Gastrocnemius medialis (tissue), 4 donors: ENCODE measurements at places on chromosomes 5 and 9. TPM values are rescaled to one million over a fixed set of nuclear protein-coding genes. Genes with fewer than 3 reads are reported as not detected.

GRCh38 chr5:140358738-140359310, 1.2 kb upstream of the SLC4A9 start:
- H3K27me3 ChIP-seq, result no peaks in the 10 kb centered on the region
- peaks cover 8% of the 10 kb centered on the region for H3K4me1 ChIP-seq
- no peak overlapping the region for H3K4me3 ChIP-seq
- H3K27ac ChIP-seq, result no peak overlapping the region
- no peak for DNase-seq
- no peaks in the 10 kb centered on the region for H3K36me3 ChIP-seq

MCCC2 gene
- total RNA-seq, result 41.4 TPM

ERGIC1 gene
- 108 TPM for total RNA-seq

PRUNE2 gene
- total RNA-seq, result 43.5 TPM

- H3K4me3 ChIP-seq, result no peak overlapping the region
- H3K27me3 ChIP-seq, result no peaks in the 10 kb centered on the region
- H3K4me1 ChIP-seq, result no peaks in the 10 kb centered on the region
- DNase-seq, result no peak
- no peak overlapping the region for H3K27ac ChIP-seq
Measured at GRCh38 chr5:74028406-74028805, 402.4 kb downstream of the ARHGEF28 start.

PCDHB10 gene
- total RNA-seq, result 0.53 TPM

DNA sequence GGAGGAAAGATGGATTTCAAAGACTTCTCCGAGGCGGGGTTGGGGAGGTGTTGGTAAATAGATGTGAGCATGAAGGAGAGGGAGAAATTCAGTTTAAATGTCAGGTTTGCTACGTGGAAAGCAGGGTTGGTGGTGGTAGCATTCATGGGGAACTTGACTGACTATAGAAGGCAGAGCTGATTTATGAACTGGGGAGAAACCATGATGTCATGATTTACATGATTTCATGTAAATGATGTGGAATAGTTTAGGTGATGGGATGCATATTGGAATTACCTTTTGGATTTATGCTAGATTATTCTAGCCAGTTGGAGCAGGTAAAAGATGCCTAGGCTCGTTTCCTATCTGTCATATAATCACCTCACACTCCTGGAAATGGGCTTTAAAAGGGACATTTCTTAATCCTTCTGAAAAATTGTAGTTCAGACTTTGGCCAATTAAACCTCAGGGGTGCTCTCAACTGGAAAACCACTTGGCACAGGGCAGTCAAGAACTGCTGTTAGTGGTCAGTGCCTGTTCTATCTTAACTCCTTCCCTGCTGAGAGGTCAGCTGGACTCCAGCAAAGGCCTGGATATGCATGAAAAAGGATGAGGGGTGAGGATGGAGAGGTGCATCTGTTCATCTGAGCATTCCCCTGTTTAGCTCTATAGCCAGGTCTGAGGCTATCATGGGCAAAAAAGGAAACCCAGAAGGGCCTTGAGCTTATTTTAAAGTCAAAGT, 50.1 kb upstream of the BASP1 start:
- no peak for DNase-seq
- H3K36me3 ChIP-seq, result no peaks in the 10 kb centered on the region
- no peaks in the 10 kb centered on the region for H3K27me3 ChIP-seq
- no peak overlapping the region for H3K4me3 ChIP-seq

FSTL4 gene
- 0.20 TPM for total RNA-seq

GRCh38 chr5:107324809-107325208, 345.9 kb downstream of the EFNA5 start:
- H3K36me3 ChIP-seq, result no peaks in the 10 kb centered on the region
- no peak for DNase-seq
- H3K27ac ChIP-seq, result no peak overlapping the region
- no peaks in the 10 kb centered on the region for H3K4me1 ChIP-seq

PCDHGA5 gene
- 1.1 TPM for total RNA-seq

GRCh38 chr5:62043289-62044280, 262.4 kb upstream of the KIF2A start:
- no peak overlapping the region for H3K27ac ChIP-seq
- H3K36me3 ChIP-seq, result no peaks in the 10 kb centered on the region
- no peak for DNase-seq
- H3K4me3 ChIP-seq, result no peak overlapping the region
- no peaks in the 10 kb centered on the region for H3K27me3 ChIP-seq
- no peaks in the 10 kb centered on the region for H3K4me1 ChIP-seq

- no peaks in the 10 kb centered on the region for H3K27me3 ChIP-seq
- no peak for DNase-seq
- H3K27ac ChIP-seq, result no peak overlapping the region
- H3K4me3 ChIP-seq, result no peak overlapping the region
- no peaks in the 10 kb centered on the region for H3K4me1 ChIP-seq
Measured at GRCh38 chr9:91148306-91148705, 213.4 kb downstream of the AUH start.

GABRA6 gene
- total RNA-seq, result not detected

DNA sequence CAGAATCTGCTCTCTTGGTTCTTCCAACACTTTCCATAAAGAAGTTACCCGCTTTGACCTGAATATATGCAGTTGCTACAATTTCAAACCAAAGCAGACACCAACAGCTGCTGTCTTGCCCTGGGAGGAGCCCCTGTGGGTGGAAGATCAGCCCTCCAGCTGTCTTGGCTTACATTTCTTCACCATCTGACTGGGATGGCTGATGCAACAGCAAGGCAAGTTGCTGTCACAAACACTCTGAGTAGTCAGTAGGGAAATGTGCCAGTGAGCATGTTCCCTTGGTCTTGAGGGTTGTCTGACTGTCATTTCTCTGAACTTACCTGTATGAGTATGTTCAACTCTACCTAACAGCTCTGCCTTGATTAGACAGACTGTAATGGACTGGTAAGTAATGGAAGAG, 152.9 kb downstream of the SGCD start:
- peak overlapping the region; percentile 65 for H3K27ac ChIP-seq
- DNase-seq, result peak; percentile 56
- H3K27me3 ChIP-seq, result no peaks in the 10 kb centered on the region
- peaks cover 57% of the 10 kb centered on the region for H3K4me1 ChIP-seq
- H3K4me3 ChIP-seq, result no peak overlapping the region
- no peaks in the 10 kb centered on the region for H3K36me3 ChIP-seq

DNA sequence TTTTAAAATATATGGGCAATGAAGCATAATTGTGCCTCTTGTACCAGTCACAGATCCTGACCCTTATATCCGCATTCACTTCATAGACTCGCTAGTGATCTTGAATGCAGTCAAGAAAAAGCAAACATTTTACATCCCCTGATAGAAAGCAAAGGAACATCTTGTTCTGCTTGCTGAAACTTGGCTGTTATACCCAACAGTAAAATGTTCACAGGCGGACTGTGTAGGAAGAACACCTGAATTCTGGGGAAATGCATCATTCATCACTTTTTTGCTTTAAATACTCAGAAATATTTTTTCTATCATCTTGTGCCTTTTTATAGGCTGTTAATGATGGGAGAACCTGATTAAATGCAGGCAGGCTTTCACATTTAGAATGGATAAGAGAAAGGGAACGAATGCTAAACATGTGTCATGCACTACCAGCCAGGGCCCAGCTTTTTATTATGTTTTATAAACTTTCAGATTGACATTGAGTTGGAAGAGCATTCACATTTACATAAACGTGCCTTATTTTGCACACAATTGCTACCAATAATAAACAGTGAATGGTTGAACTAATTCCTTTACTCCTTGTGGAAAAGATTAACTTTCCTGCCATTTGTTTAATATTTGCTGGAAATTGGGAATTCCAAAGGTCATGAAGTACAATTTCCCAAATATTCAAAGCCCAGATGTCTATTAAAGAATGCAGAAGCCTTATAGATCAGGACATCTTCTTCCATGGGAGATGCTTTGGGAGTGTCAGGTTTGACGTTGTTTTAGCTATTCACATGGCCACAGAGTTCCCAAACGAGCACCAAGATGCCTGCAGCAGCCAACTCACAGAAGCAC, 756.2 kb downstream of the TLE1 start:
- H3K36me3 ChIP-seq, result no peaks in the 10 kb centered on the region
- no peak for DNase-seq
- H3K27me3 ChIP-seq, result no peaks in the 10 kb centered on the region
- H3K27ac ChIP-seq, result no peak overlapping the region
- H3K4me1 ChIP-seq, result no peaks in the 10 kb centered on the region

DNA sequence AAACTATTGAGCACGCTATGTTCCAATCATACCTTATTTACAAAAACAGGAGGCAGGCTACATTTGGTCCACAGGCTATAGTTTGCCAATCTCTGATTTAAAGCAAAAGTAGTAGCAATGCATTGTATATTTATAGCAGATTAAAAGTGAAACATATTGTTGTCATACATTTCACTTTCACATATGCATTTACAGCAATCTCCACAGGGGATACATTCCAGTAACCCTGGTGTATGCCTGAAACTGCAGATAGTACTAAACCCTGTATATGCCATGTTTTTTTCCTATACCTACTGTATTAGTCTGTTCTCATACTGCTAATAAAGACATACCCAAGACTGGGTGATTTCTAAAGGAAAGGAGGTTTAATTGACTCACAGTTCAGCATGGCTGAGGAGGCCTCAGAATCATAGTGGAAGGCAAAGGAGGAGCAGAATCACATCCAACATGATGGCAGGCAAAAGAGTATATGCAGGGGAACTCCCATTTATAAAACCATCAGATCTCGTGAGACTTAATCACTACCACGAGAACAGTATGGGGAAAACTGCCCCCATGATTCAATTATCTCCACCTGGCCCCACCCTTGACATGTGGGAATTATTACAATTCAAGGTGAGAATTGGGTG, 5.9 kb upstream of the CSF1R start:
- H3K4me1 ChIP-seq, result no peaks in the 10 kb centered on the region
- H3K27ac ChIP-seq, result no peak overlapping the region
- no peaks in the 10 kb centered on the region for H3K36me3 ChIP-seq
- DNase-seq, result no peak

- peaks cover 90% of the 10 kb centered on the region for H3K4me1 ChIP-seq
- H3K4me3 ChIP-seq, result peak overlapping the region; percentile 36
- peak; percentile 87 for DNase-seq
- H3K27ac ChIP-seq, result peak overlapping the region; percentile 95
Measured at GRCh38 chr5:143133721-143134120, 269.8 kb downstream of the NR3C1 start.

KCTD16 gene
- total RNA-seq, result not detected

GRCh38 chr5:113513384-113514288, at the start of gene YTHDC2:
Gene YTHDC2, plus strand, starts transcription at chr5:113513694. Its CDS starts 202 bp downstream, at chr5:113513896.
- H3K4me1 ChIP-seq, result peaks cover 22% of the 10 kb centered on the region
- peak within 1 kb of the TSS; percentile 86 for H3K4me3 ChIP-seq
- no peaks in the 10 kb centered on the region for H3K27me3 ChIP-seq
- H3K27ac ChIP-seq, result peak within 1 kb of the TSS; percentile 94
- DNase-seq, result peak; percentile 81

MEIKIN gene
- not detected for total RNA-seq

LHX2 gene
- total RNA-seq, result not detected

DNA sequence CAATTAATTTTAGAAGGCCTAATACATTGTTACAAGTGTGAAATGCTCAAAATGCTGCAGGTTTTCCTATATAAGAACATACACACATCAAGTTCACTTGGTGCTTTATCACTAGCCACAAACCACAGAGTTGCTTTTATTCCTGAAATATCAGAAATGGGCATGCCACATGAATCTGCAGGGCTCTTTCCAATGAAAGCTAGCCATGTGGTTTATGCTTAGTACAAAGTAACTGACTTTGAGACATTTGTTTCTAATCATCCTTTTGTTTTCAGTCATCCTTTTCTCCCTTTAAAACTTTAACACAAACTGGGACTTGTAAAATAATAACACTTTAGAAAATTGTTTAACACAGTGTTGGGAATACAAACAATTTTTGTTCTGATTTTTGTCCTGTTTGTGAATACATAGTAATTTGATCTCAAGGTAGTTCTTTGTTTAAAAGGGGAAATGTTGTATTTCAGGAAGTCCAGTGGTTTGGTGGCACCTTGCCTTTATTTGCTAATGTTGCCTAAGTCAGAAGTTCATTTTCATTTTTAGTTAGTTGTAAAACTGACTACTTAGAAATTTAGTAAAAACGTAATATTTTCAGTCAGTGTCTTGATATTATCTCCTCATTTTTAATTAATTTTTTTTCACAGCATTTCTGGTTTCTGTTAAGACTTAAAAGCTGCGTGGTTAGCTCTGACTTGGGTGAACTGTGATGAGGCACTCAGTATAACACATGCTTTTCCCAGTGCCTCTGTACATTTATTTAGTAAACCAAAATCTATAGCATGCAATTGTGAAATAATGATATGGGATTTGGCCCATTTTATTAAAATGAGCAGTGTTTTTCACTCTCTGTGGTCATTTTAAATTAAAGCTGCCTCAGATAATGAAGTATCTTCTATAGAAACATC, 18.6 kb downstream of the PRDM6 start:
- H3K4me3 ChIP-seq, result no peak overlapping the region
- no peak for DNase-seq
- no peaks in the 10 kb centered on the region for H3K27me3 ChIP-seq
- H3K36me3 ChIP-seq, result no peaks in the 10 kb centered on the region

DNA sequence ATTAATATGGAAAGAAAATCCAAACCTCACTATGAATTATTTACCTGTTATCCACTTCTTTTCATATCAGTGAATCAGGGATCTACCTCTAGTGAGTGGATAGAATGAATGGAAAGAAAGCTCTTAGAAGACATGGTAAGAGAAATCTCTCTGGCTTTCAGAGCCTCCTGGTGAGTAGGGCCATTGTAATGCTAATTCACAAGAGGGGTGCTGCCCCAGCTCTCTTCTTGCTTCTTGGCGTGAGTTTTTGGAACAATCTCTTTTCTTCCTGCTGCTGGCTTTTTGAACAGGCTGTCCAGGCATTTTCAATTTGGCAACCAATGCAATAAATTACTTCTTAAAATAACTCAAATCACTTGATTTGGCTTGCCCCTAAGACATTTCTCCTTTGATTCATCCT, 49.9 kb upstream of the KCNN2 start:
- H3K36me3 ChIP-seq, result no peaks in the 10 kb centered on the region
- no peak for DNase-seq
- no peaks in the 10 kb centered on the region for H3K4me1 ChIP-seq
- H3K27me3 ChIP-seq, result no peaks in the 10 kb centered on the region

IFT74 gene
- total RNA-seq, result 4.9 TPM

- no peak for DNase-seq
- no peaks in the 10 kb centered on the region for H3K36me3 ChIP-seq
- H3K27ac ChIP-seq, result no peak overlapping the region
- no peak overlapping the region for H3K4me3 ChIP-seq
Measured at GRCh38 chr5:107478068-107478641, 192.6 kb downstream of the EFNA5 start.

- no peak for DNase-seq
- no peak overlapping the region for H3K4me3 ChIP-seq
- H3K27me3 ChIP-seq, result no peaks in the 10 kb centered on the region
- H3K36me3 ChIP-seq, result no peaks in the 10 kb centered on the region
- H3K27ac ChIP-seq, result peak overlapping the region; percentile 87
Measured at GRCh38 chr9:127336086-127336485, 60.9 kb upstream of the SLC2A8 start.

DNA sequence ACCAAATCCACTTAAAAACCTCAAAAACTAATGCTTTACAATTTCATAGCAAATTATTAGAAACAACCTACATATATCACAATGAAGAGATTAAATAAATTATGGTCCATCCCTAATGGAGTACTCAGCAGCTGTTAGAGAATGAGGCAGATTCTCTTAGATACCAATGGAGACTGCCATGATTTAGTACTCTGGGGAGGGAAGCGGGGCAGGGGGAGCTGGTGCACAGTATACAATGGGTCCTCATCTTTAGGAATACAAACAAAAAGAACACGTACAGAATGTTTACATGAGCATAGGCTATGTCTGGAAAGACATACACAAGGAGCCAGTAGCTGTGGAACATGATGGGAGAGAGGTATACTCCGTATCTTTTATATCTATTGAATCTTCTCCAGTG, 2.0 kb downstream of the LIFR start:
- H3K27me3 ChIP-seq, result no peaks in the 10 kb centered on the region
- no peak for DNase-seq
- peak overlapping the region; percentile 91 for H3K4me3 ChIP-seq
- H3K4me1 ChIP-seq, result peaks cover 26% of the 10 kb centered on the region
- H3K36me3 ChIP-seq, result no peaks in the 10 kb centered on the region
- H3K27ac ChIP-seq, result peak overlapping the region; percentile 97
